ENCODE measurements at places on chromosomes 1 and 21. TPM values are rescaled to one million over a fixed set of nuclear protein-coding genes. Genes with fewer than 3 reads are reported as not detected.

- DNase-seq: no peak
Observed at GRCh38 chr1:4149831-4150230, 249.8 kb upstream of the C1orf174 start.

DNA sequence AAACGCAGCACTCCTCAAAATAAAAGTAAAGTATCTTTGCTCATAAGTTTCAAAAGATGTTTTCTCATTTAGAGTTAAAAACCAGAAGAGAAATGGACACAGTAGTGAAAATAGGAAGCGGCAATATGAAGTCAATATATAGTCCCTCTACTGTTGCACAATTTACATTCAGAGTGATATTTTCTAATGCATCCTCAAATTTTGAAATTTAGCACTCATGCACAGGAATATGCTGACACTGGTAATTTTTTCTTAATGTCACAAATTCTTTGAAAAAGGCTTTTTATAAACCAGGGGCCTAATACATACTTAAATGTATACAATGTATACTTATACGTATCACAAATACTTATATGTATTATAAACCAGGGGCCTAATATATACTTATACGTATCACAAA lies 19.5 kb downstream of the ST7L start:
- DNase-seq: no peak

DNA sequence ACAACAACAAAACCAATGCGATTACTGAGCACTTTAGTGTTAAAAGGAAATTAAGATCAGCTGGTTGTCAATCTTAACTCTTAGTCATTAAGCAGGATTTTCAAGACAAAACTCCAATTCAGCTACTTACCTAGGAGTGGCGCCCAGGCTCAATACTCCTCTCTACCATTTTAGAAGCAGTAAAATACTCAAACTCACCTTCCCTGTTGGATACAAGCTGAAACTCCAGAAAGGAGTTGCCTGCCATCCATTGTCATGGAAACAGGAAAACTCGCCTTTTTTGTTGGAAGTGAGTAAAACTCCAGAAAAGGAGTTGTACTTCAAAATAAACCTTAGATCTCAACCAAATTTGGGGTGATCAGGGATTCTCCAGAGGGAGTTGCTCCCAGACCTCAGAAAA lies 127.0 kb upstream of the F3 start:
- DNase-seq: peak; percentile 27

DNA sequence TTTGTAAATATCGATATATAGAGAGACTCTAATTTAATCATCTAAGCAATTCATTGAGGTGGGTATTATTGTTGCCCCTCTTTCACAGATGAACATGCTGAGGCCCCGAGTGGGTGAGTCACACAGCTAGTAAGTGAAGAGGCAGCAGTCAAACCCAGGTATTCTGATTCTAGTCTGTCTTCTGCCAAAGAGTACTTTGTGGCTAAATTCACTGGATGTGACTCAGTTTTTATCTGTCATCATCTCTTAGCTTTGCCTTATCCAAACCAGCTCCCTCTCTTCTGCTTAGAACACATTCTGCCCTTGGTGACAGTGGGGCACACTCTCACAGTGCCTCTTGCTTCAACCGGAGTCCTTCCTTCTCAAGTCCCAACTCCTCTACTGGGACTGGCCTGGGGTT lies 11.5 kb downstream of the FCRL5 start:
- no peak for DNase-seq

DNA sequence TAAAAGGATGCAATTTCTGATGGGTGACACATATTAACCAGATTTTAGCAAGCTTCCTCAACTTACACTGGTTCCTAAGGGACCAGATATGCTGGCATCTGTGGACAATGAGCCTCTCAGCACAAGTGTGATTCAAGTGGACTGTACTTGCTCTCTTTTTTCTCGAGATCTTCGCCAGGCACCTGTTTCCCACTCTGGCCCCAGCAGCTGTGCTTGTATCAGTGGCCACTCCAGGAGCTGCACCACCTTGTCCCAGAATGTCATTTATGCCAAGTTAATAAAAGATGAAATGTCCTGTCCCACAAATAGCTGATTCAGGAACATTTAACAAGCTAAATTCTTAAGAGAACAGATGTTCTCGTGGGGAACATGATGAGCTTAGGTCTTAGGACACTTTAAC lies 14.6 kb downstream of the C1orf198 start:
- DNase-seq: no peak

- no peak for DNase-seq
Observed at GRCh38 chr1:154329152-154329521, 3.8 kb downstream of the ATP8B2 start.

DNA sequence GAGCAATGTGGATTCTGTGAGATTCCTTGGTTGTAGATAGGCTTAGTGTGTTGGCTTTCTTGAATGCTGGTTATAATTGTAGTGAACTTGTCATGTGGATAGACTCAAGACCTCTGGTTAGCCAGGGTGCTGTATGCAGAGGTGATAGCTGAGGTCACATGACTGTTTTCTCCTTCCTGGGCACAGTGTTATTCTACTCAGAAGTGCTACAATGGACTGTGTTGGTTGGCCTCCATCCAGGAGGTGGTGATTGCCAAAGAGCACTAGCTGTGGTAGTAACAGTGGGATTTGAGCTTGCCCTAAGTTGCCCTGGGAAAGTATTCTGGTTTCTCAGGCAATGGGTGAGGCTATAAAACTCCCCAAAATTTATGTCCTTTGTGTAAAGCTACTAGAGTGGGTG lies 71.6 kb downstream of the SH3BGR start:
- no peak for DNase-seq

DNA sequence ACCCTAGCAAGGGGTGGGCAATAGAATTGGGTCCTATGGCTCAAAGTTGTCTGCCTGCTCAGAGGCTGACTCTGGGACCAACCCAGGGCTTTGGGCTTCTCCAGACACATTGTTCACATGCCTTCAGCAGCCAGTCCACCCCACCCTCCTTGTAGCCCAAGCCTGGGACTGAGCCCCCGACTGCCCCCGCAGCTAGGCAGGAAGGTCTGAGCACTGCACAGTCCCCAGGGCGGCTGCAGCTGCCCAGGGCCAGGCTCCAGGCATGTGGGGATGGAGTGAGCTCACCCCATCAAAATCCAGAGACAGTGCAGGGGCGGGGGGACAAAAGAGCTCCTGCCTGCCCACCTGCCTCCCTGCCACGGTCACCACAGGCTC lies 35.6 kb downstream of the HSPG2 start:
- no peak for DNase-seq

The ANKRD65 gene
- 2.2 TPM for total RNA-seq

The PLOD1 gene
- total RNA-seq: 44.9 TPM

The S100A5 gene
- total RNA-seq: not detected
